ENCODE measurements at places on chromosomes 7 and 10. TPM values are rescaled to one million over a fixed set of nuclear protein-coding genes. Genes with fewer than 3 reads are reported as not detected.

The FAM25G gene
- total RNA-seq: not detected

DNA sequence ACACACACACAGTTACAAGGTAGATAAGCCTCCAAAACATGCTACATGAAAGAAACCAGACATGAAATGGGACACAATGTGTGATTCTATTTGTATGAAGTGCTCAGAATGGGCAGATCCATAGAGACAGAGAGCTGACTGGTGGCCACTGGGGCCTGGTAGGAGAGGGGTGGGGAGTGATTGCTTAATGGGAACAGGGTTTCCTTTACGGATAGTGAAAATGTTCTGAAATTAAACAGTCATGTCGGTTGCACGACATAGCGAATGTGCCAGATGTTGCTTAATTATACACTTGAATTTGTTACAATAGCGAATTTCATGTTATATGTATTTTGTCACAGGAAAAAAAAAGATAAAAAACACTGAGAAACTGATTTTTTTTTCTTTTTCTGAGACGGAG lies 122.3 kb downstream of the SPDYE5 start:
- DNase-seq: no peak

GRCh38 chr10:22611425-22612115 lies 102.8 kb downstream of the PIP4K2A start:
- peak; percentile 67 for DNase-seq

DNA sequence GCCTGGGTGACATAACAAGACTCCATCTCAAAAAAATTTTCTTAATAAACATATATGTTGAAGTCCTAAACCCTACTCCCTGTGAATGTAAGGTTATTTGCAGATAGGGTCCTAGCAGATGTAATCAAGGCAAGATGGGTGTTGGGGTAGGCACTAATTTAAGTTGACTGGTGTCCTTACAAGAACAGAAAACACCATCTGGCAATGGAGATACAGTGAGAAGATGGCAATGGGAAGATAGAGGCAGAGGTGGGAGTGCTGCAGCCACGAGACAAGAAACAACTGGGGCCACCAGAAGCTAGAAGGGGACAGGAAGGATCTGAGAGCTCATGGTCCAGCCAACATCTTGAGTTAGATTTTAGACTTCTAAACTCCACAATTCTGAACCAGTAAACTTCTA lies 606.4 kb downstream of the CNTNAP2 start:
- no peak for DNase-seq

The MARCHF5 gene
- 1.2 TPM for total RNA-seq

The ACTA2 gene
- total RNA-seq: 3,169 TPM

GRCh38 chr7:85172530-85172941 lies 14.3 kb downstream of the SEMA3D start:
- peak; percentile 79 for DNase-seq

DNA sequence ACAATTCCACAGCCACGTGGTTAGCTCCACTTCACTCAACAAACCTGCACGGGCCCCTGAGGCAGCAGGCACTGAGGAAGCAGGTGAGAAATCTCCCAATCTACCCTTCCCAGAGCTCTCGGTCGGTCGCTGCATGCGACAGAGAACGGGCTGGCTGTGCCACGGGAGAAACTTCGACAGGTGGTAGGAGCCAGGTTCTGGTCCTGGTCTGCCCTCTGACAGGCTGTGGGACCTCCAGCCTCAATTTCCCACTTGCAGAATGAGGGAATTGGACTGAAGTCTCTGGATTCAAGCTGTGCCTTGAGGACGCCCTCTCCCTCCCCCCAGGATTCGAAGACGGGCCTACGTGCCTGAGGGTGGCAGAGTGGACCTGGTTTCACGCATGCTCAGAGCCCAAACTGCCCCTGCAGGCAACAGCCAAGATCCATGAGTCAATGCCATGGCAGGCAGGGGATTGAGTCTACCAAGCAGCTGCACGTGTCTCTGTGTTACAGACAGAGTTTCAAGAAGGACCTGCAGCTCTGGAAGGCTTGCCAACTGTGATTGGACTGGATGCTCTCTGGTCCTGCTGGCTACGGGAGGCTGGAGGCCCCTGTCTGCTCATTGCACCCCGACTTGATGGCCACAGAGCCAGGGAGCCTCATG lies 215.0 kb downstream of the USP6NL start:
- DNase-seq: no peak
